HepG2 (cell line): ENCODE measurements at places on chromosomes 16 and 17. TPM values are rescaled to one million over a fixed set of nuclear protein-coding genes. Genes with fewer than 3 reads are reported as not detected.

The KIF18B gene
- total RNA-seq, result 14.5 and 15.3 TPM in 2 replicates

The CCL16 gene
- 0.51 and 2.0 TPM in 2 replicates for total RNA-seq

The NF1 gene
- total RNA-seq, result 21.5 and 35.4 TPM in 2 replicates

The USP43 gene
- 1.3 and 2.2 TPM in 2 replicates for total RNA-seq

The IL17C gene
- not detected in 2 replicates for total RNA-seq

The PTX4 gene
- not detected in 2 replicates for total RNA-seq

The VAMP2 gene
- total RNA-seq, result 2.0 and 3.9 TPM in 2 replicates

The CFAP119 gene
- 1.2 and 6.4 TPM in 2 replicates for total RNA-seq

The SLC6A2 gene
- 0.65 and 0.66 TPM in 2 replicates for total RNA-seq

The KRTAP17-1 gene
- not detected in 2 replicates for total RNA-seq

The TBC1D3C gene
- 0.33 TPM in 1 of 2 replicates, not detected in the other for total RNA-seq

The SPNS3 gene
- total RNA-seq, result not detected in 2 replicates

The SHISA6 gene
- not detected in 2 replicates for total RNA-seq

The ASGR2 gene
- total RNA-seq, result 142 and 320 TPM in 2 replicates

The FN3KRP gene
- 28.2 and 36.1 TPM in 2 replicates for total RNA-seq

The ESRP2 gene
- 17.1 and 21.1 TPM in 2 replicates for total RNA-seq

The ZNF597 gene
- total RNA-seq, result 2.4 and 3.8 TPM in 2 replicates

The MRPL12 gene
- total RNA-seq, result 39.1 and 72.5 TPM in 2 replicates

The SDK2 gene
- not detected in 2 replicates for total RNA-seq

The CMTM2 gene
- total RNA-seq, result not detected in 2 replicates

The KRTAP9-7 gene
- not detected in 2 replicates for total RNA-seq

The CD300H gene
- total RNA-seq, result not detected in 2 replicates

The RPL26 gene
- 2,817 and 3,645 TPM in 2 replicates for total RNA-seq

The TSR3 gene
- 45.1 and 51.0 TPM in 2 replicates for total RNA-seq

The ALDH3A1 gene
- total RNA-seq, result 0.45 and 0.62 TPM in 2 replicates

The PLLP gene
- total RNA-seq, result 39.5 and 60.6 TPM in 2 replicates
